Stimulated activated CD8-positive, alpha-beta memory T cell treated with anti-CD3 and anti-CD28 coated beads, Interleukin-7, amount 100 ng/mL, for 4 hours (primary cell): ENCODE measurements at places on chromosomes 4 and X.

- DNase-seq: peak; percentile 32
Measured at GRCh38 chrX:130028196-130028595, 45.8 kb downstream of the BCORL1 start.

DNA sequence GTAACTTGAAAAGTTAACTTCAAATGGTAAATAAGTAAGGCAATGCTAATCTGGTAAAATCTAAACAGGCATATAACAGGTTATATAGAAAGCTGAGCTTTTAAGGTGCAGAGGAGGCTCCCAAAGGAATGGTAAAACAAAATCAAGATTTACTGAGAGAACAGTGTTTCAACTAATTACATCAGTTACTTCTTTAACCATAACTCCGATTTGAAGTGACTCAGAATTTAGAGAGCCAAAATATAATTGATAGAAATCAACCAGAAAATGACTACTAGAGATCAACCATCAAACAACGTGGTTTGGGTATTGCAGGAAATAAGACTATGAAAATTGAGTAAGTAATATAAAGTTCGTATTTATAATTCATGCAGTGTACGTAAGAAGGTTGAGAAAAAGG is 6.9 kb downstream of the G3BP2 start:
- no peak for DNase-seq

GRCh38 chrX:132834741-132835140 is 123.7 kb downstream of the HS6ST2 start:
- no peak for DNase-seq

DNA sequence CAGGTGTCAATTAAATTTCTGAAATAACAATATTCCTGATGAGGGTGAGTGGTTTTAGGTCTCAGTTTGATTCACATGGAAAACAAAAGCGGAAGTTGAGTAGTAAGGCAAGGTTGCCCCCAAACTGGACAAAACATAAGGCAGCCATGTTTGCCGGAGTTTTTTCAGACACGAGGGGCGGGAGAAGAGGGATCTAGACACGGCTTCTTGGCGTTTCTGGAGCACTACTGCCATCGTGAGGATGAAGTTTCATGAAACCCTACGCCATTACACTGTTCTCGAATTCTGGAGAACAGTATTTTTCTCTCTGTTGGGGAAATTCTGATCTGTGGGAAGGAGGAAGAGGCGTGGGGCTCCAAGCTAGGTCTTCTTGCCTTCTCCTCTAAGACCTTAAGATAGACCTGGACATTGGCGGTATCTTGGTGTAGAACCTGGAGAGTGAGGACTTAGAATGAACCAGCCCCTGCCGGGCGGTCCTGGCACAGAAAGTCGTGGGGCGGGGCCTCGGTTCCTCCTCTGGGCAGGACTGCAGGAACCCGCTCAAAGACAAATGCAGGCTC is 160.3 kb downstream of the OR13H1 start:
- DNase-seq: peak; percentile 70

DNA sequence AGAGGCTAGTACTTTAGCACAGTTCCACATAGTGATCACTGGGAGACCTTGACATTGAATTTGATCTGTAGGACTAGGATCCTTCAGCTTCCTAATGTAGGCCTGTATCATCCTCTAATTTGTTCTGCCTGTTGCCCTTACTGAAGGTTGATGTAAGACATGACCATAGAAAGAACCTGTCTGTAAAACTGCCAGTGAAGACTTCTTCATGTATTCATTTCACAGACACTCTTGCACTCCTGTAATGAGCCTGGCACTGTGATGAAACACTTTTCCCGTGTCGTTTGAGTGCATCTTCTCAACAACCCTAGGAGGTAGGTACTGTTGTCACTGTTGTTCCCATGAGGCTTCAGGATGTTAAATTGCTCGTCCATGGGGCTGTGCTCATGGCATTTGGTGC is 14.7 kb downstream of the RAB9A start:
- DNase-seq: no peak

GRCh38 chr4:48247142-48247877 is 22.3 kb downstream of the TEC start:
- no peak for DNase-seq

DNA sequence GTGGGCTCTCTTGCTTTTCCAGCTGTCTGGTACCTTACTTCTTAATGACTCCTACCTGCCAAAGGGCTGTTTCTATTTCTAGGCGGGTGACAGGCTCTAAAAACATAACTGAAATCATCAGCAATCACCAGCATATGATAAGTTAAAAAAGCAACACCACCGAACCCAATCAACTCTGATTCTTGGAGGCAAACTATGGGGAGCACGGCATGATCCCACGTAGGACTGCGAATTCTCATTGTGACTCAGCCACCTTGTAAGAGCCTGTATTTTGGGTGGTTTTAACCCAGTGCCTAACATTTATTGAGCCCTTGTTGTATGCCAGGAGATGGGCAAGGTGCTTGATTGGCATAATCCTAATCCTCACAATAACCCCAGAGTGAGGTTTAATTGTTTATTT is 156.8 kb downstream of the PACRGL start:
- no peak for DNase-seq

GRCh38 chr4:3818371-3818770 is 52.2 kb downstream of the ADRA2C start:
- no peak for DNase-seq

DNA sequence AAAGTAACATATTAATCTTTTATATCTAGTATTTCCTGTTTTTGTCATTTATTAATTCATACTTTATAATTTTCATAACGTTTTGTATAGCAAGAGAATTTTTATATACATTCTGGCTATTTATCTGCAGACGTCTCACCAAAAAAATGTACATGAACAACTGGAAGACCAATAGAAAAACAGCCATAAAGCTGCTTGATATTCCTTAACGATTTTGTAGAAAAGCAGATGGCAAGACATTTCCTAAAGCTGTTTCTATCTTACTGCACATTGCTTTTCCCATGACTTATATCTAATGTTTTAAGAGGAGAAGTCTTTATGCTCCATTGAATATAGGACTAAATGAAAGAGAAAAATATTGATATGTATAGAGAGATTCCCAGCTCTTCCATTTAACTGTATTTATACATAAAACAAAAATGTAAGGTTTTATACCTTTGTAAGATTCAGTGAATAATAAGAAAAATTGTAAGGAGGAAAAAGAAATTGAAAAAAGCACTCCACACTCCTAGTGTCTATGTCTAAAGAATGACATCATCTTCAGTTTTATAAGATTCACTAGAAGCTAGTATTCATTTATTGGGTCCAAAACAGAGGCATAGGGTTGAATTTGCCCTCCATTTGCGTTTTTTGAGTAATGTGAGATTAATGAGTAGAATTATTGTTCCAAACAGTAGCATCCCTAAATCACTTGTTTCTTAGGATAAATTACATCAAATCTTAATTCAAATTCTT is 248.5 kb downstream of the PPP3CA start:
- DNase-seq: no peak

DNA sequence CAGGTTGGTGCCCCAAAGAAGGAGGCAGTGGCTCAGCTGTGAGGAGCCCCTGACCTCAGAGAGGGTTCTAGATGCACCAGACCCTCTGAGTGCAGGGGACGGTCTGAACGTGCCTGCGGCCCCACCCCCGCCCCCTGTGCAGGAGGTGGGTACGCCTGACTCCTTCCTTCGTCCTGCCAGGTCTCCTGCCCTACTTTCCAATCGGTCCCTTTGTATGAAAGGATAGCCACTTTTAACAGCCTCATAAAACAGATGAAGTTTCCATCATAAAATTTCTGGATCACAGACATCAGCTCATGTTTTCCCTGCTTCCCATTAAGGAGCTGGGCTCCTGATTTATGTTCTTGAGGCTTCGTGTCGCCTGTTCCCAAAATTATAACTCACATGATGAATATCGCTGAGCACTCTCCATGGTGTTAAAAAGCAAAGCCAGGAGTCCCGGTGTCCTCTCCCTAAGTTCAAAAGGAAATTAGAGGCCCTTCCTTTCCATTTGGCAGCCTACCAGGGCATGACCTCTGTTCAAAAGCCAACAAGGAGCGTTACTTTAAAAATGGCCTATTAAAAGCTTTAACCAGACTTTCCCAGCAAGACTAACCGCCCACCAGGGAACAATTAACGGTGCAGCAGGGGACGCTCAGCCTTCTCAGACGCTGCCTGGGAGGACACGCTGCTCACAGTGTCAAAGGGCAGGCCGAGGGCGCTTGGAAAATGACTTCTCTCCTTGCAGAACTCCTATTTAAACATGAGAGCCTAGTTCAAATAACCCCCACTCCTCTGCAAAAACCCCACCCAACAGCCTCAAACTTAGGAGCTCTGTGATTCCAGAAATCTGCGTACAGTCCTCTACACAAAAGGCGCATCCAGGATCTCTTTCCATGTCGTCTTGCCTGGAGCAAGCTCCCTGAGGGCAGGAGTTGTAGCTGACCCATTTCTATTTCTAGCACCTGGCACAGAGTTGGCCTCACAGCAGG is 181.9 kb downstream of the AFAP1 start:
- no peak for DNase-seq

- no peak for DNase-seq
Measured at GRCh38 chrX:108312957-108313356, 125.3 kb downstream of the COL4A6 start.

DNA sequence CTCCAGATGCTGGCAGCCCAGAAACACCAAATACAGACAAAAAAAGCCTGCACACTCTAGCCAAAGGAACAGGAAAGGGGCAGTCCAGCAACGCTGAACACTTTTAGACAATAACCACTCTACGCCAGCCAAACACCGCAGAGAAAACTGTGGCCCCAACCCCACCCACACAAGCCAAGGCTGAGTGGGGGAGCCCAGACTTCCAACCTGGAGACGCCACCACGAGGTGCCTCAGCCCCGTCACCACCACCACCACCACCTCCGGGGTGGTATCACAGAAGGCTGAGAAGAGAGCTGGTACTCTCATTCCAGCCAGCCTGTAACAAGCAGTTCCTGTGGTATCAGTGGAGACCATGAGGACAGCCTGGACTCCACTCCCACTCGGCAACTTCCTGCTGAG is 22.8 kb downstream of the MEPE start:
- no peak for DNase-seq

DNA sequence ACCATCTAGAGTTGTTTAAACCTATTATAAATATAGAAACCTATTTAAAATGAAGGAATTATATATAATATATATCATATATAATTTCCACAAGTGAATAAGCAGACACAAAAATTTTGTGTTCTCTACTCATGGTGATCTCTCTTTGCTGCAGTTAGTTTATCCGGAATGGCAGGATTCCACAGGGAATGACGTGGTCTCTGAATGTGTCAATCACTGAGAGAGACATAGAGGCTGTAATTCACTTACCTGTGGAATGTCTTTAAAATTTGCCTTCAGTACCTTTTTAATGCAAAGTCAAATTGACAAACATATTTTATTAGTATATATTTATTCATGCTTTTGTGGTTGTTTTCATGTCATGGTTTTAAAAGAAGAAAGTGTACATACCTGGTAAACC is 669.3 kb downstream of the NLGN4X start:
- DNase-seq: no peak

DNA sequence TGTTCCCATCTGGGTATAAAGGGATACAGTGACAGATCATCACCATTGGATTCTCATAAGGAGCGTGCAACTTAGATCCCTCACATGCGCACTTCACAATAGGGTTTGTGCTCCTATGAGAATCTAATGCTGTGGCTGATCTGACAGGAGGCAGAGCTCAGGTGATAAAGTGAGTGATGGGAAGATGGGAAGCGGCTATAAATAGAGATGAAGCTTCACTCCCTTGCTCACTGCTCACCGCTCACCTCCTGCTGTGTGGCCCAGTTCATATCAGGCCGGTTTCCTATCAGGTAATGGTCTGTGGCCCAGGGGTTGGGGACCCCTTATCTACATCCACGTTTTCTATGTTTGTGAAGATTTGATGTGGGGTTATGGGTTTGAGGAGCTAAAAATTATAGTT is 43.7 kb downstream of the FAT4 start:
- DNase-seq: no peak

DNA sequence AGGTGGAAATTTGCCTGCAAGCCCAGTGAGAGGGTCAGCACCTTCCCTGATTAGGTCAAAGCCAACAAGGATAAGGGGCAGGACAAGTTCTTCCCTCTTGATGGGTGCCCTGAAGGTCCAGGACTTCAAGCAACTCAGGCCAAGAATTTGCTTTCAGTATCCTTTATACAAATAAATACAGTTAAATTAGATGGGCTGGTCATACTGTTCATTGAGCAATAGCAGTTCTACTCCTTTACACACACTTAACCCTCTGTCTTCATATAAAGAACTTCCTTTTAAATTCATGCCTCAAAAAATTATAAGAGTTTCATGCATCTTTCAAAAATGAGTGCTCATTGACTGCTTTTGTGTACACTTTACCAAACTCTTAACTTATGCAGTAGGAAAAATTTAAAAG is 392.0 kb downstream of the SPRY1 start:
- DNase-seq: no peak

- DNase-seq: no peak
Measured at GRCh38 chr4:7425124-7425523, 9.6 kb downstream of the PSAPL1 start.

GRCh38 chrX:11702965-11703631 is 37.4 kb upstream of the ARHGAP6 start:
- DNase-seq: no peak

DNA sequence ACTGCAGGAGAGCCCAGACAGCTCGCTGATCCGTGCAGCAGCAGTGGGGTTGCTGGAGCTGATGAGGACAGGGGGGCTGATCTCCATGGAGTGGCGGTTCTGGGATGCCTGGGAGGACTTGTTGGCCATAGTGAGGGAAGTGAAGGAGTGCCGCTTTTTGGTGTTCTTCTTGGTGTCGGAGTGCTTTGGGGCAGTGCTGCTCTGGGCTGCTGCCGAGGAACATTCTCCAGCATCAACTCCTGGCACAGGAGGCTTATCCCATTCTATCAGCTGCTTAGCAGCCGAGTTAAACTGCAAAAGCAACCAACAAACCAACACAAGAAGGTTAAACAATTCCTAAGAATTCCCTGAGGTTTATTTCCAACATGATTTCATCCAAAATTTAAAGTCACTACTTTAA is 126.3 kb upstream of the CBR4 start:
- DNase-seq: no peak

- no peak for DNase-seq
Measured at GRCh38 chr4:82519072-82519471, 42.7 kb downstream of the TMEM150C start.

DNA sequence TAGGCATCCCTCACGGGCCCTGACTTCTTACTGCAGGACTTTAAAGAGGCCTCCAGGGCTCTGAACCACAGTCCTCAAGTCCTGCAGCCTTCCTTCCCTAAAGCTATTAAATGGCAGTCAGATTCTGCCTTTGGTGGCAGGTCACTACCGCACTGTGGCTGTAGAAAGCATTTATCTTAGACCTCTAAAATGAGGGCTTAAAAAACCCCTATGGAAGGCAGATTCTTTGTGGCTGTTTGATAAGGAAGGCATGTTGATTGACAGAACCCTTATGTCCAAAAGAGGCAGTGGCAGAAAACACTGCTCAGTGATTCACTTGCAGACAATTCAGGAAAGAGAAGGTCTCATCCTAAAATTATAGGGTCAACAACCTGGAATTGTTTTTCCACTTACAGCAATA is 79.2 kb downstream of the FBXL5 start:
- no peak for DNase-seq

DNA sequence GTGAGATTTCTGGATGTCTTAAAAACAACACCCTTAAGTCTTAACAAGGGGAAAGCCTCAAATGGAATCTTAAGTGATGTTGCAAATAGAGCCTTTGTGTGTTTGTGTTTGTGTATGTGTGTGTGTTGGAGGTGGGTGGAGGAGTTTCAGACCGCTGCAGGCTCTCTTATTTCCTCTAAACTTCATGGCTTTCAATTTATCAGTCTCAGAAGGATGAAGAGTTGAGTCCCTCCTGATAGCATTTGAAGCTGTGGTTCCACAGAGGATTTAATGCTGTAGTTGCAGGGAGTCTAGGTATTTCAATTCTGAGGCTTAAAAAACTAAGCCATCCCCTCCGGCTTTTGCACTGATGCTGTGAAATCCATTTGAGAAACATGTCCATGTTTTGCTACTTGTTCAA is 4.3 kb upstream of the AGA start:
- no peak for DNase-seq
